HL-60 (cell line): ENCODE measurements at places on chromosomes 3 and 15.

DNA sequence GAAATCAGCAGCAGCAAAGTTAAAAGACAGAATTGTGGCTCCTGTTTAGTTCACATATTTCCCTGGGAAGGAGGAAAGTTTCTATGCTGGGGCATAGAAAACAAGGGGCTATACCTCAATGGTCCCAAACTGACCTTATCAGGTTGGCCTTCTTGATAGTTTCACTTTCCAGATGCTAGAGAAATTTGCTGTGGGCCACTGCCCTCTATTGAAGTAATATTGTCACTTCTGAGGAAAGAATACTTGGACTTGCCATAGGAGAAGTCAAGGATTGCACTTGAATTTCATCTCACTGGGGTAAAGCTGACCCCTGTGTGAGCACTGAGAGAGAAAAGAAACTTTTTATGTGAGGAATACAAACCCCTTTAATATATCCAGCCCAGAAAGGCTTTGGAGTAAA is 49.3 kb upstream of the XCR1 start:
- DNase-seq, result no peak

- no peak for DNase-seq
Measured at GRCh38 chr15:85298941-85299340, 81.5 kb upstream of the AKAP13 start.

- no peak for DNase-seq
Measured at GRCh38 chr15:61519296-61519695, 290.2 kb upstream of the RORA start.

- no peak for DNase-seq
Measured at GRCh38 chr3:48999085-48999858, 7.9 kb upstream of the WDR6 start.

DNA sequence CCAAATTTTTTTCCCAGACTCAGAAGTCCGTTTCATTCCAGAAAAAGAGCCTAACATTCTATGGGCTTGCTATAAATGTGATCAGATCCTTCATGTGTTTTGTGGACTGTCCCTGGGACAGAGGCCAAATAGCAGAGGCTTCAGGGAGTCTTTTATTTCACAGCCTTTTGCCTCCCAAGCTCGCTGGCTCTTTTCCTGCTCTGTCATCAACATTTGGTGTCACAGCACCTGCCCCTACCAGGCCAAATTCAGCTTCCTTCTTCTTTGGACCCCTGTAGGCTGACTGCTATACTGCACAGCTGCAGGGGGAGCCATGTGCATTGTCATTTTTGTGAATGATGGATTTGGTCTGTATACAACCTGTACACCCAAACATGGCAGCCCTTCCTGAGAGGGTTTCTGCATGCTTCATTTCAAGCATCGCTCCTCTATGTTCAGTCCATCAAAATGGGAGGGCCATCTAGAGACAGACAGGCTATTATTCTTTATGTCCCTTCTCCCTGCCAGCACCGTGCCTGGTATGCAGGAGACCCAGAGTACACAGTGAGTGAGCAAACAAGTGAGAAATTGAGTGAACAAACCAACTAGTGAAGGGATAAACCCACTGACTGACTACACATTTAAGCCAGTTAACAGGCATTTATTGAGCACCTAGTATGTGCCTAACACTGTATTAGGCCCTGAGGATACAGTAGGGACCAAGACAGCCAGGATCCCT is 17.9 kb upstream of the RPP14 start:
- no peak for DNase-seq

DNA sequence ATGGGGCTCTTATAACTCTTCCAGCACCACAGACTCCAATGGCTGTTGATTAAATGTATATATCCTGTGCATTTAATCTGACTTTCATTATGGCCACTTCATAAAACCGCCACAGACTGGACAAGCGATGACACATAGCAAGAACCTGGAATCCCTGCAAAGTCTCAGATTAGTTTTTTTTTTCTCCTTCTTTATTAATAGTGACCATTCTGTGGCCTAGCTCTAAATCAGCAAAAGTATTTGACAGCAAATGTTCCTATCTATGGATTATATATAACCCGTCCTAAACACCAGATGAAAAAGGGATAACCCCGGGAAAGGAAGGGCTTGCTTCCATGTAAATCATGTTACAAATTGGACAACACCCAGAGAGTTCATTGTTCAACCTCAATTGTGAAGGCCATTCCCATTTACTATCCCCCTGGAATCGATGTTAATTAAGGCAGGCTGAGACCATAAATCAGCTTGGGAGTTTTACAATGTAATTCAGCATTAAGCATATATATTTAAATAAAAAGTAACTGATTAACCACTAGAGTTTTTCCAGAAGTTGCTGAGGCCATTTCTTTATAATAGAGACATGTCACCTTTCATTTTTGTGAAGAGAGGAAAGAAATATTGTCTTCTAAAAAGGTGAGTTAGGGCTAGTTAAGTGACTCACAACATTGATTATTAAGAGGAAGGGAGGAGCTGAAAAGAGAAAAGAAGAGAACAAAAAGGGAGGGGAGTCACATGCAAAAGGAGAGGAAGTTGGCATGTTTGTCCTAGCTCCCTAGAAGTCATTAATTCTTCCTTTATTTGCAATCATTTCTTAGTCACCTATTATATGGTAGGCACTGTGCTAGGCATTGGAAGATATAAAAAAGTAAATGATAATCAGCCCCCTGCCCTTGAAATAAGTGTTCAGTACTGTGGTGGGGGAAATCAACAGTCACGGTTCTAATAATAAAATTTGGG is 26.2 kb downstream of the ALDH1A2 start:
- DNase-seq, result no peak

GRCh38 chr15:79046691-79047404 is 43.7 kb downstream of the RASGRF1 start:
- no peak for DNase-seq

GRCh38 chr3:48217449-48217848 is 5.8 kb upstream of the CAMP start:
- DNase-seq, result peak; percentile 58

DNA sequence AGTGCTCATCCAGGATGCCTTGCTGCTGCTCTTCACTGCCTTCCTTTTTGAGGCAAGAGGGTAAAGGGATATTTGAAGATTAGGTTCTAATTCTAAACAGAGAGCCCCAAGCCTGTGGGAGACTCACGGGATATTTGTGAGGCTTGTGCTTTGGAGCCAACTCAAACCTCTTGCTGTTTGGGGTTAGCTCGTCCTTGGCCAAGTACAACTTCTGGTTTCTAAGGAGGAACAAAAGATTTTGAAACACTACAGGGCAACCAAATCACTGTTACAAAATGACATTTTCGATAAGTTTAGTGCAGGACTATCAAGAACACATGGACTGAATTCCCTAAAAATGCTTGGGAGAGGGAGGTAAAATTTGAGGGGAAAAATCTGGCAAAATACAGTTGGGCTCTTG is 190.2 kb downstream of the RORA start:
- DNase-seq, result no peak

DNA sequence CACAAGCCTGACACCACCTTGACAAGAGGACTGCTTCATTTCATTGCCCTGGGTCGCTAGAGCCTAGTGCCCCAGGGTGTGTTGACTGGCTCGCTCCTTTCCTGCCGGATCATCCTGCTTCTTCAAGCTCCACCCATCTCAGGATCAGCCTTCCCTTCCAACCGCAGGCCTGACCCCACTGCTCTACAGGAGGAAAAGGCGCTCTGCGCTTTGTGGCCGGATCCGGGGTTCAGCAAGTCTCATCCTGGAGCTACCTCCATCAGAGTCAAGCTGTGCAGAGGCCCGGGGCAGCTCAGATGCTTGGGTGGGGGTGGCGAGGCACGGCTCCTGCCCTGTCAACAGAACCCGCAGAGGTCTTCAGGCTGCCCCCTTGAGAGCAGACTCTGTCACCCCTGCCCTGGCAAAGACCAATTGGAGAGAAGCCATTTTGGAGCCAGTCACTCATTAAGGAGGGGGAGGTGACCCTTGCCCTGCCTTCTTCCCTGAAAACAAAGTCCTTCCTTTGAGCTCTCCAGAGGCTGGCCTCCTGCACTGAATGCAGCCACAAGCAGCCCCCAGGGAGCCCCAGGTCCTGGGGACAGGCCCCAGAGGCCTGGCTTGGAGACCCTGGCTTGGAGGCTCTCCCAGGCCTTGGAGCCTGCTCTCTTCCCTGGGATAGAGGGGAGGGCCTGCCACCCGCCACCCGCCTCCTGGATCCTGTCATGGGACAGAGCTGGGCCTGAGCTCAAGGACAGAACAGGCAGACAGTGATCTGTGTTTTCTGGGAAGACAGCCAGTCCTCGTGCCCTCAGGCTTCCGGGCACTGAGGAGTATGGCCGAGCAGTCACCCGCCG is 80.3 kb downstream of the CPN2 start:
- no peak for DNase-seq

- no peak for DNase-seq
Measured at GRCh38 chr3:42175386-42176240, 84.5 kb downstream of the TRAK1 start.
